Fibroblast of skin of right biceps (primary cell): ENCODE measurements at places on chromosomes 11 and 22.

GRCh38 chr11:116243991-116244390 lies 528.8 kb downstream of the BUD13 start:
- DNase-seq: no peak

GRCh38 chr11:35237860-35238715 lies 99.1 kb downstream of the CD44 start:
- DNase-seq: peak; percentile 42

DNA sequence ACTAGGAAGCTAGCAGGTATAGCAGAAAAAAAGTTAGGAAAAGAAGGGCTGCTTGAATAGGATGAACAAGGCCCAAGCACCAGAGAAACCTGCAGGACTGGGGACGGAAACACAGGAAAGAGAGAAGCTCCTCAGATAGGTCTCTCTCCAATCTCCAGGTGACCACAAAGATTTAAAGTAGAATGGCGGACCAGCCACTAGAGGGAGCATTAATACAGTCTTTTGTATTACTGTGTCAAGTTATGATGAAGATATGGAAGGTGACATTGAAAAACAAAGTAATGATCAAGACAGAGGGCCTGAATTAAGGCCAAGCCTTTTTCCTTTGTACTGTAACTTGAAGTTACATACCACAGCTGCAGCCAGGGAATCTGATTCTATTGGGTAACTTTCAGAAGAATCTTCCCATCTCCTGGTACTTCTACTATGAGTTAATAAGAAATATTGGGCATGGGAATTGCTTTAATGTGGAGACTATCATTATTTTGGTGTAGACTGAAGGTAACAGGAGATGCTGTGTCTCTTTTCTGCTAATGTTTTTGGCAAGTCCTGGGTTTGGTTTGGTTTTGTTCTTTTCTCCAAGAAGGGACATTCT lies 33.8 kb downstream of the OR2AG2 start:
- DNase-seq: peak; percentile 39

DNA sequence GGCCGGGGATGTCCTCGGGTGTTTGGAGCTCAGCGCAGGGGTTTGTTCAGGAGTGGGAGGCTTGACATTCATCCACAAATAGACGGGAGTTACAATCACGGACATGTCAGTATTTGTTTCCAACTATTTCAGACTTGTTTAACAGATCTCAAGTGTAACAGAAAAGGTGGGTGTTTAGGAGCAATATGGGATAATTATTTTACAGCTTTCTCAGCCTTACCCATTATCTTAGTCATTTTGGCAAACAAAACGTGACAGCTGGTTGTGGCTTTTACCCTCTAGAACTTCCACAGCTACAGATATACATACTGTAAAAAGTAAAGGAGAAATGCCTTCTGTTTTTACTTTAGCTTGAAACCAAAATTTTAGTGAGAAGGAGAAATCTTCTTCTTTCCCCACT lies 178.7 kb upstream of the TMEM45B start:
- no peak for DNase-seq

DNA sequence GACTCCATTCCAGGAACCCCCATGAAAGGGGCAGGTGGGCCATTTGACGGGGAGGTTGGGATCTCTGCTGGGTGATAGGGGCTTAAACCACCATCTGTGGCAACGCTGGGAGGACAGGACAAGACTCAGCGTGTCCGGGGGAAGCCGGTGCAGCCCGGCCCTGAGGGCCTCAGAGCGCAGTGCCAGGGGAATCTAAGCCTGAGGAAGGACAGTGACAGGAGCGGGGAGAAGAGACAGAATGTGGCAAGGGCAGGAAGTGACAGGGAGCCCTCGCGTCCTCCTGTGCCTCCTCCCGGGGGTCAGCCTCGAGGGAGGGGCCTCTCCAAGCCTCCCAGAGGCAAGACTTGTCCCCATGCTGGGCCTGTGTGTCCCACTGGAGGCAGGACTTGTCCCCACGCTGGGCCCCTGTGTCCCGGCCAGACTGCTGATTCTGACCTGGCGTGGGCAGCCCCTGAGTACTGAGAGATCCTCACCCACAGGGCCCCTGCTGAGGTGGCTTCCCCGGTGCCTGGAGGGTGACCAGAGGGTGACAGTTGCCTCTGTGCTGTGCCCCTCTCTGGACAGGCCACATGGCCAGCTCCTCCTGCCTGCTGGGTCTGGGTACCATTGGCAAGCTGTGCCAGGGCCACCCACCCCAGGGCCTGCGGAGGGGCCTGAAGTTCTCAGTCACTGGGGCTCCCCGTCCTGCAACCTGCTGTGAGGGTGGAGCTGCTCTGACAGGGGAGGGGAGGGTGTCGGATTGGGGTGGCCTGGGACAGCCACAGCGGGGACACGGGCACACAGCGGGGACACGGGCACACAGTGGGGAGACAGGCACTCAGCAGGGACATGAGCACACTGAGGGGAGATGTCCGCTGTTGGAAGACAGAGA lies 676.2 kb downstream of the BRD1 start:
- no peak for DNase-seq

DNA sequence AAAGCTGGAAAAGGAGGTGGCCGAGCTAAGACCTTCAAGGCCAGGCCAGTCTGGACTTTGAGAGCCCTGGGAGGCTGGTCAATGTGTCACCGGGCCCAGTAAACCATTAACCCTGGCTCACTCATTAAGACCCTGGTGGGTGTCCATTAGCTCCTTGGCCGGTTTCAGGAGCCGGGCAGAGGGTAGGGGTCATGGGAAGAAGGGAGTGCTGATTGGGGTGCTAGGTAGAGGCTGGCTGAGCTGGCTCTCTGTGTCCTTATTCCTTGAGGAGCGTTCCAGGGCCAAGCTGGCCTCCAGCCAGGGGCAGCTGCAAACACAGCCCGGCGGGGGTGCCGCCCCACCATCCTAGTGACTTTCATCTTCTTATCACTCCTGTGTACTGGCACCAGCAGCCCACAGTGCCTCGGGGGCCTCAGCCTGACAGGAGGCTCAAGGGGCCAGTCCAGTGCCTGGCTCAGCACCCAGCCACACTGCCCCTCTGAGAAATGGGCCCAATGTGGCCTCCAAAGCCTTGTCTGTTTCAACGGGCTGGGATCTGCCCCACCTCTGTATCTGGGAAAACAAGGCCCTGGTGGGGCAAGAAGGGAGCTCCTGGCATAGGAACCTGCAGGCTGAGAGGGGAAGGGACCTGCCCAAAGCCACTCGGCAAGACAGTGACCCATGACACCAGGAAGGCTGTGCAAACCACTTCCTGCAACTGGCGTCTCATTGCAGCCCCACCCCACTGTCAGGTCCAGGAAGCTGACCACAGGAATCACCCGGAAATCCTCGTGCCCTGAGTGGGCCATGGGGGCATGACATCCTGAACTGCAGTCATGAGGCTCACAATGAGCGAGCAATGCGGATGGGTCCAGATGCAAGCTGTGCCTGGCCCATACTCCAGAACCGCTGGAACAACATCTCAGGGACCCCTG lies 15.1 kb upstream of the RGL4 start:
- DNase-seq: no peak

GRCh38 chr22:25962711-25963110 lies 206.6 kb upstream of the SEZ6L start:
- DNase-seq: no peak

GRCh38 chr11:132185726-132186592 lies 815.5 kb downstream of the NTM start:
- no peak for DNase-seq

DNA sequence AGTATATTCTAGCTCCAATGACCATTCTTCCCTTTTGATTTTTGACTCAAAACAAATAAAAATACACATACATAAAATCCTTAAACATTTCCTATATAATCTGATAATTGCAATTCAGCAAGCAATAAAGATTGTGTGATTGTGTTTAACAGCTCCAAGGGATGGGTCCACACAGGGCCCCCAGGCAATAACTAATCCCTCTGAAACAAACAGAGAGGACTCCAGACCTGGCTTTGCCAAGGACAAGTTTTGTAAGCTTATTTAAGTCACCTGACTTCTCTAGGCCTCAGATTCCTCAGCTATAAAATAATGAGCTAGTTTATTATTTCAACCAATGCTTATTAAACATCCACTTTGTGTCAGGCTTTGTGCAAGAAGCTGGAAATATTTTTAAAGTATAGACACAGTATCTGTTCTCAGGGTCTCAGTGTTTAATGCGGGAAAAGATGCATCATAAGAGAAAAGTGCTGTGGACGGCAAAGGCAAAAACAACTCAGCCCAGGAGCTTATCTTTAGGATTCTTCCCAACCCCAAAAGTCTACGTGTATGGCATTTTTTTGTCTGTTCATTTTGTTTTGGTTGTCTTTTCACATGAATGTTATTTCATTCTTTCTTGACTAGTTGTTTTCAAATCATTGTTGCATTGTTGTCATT lies 20.1 kb downstream of the FZD4 start:
- no peak for DNase-seq

DNA sequence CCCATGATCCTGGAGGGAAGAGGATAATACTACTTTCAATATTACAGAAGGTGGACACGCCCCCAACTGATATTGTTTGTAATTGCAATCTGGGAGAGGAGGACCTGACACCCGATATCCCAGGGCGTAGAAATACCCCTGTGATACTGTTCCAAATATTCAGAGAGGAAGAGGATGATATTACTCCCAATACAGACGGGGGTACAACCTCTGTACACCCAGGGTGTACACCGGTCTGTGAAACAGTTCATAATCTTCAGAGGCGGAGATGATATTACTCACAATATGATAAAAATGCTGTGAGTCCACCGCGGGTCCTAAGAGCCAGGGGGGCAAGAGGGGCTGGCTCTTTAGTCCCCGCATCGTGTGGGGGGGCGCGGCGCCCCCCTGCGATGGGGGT lies 57.2 kb upstream of the ALDH3B2 start:
- DNase-seq: no peak

DNA sequence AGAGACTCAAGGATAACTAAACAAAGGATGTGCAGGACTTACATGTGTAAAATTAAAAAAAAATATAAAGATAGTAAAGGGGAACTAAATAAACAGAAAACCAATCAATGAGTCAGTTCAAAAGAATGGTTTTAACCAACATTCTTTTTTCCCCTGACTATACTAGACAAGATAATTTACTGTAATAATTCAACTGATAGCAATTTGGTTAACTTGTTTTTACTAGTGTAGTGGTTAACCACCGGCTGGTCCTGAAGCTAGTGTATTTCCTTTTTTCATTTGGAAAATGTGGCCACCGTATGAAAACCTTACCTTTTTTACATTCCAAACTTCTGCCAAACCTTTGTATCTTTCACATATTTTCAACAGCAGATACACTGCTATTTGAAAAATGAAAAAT lies 123.1 kb downstream of the ARHGAP42 start:
- DNase-seq: peak; percentile 82

- no peak for DNase-seq
Measured at GRCh38 chr11:16902182-16902581, 112.0 kb downstream of the PLEKHA7 start.

DNA sequence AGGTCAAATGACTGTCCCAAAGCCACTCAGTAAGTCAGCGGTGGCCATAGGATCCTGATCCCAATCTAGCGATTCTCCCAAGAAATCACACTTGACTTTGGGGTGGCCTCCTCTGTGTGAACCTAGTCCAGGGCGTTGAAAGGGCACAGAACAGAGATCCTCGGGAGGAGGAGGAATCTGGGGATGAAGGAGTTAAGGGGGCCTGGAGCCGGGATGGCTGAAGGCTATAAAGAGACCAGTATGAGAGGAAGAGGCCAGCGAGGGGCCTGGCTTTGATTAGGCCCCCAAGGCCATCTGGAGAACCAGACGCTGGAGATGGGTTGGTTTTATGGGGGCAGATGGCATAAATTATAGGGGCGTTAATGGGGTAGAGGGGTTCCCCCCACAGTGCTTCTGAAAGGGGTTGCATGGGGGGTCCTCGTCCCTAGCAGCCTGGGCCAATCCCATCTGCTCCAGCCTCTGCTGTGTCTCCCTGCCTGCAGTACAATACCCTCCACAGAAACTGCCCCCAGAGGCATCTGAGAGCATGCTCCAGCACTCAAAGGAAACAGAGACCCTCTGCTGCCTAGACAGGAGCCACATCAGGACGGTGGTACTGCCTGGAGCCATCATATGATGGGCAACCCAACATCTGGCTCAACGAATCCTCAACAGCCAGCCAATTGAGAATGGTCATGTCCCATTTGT lies 35.2 kb upstream of the TRIM29 start:
- no peak for DNase-seq

GRCh38 chr11:5922749-5923426 lies 19.2 kb upstream of the OR56A3 start:
- no peak for DNase-seq

DNA sequence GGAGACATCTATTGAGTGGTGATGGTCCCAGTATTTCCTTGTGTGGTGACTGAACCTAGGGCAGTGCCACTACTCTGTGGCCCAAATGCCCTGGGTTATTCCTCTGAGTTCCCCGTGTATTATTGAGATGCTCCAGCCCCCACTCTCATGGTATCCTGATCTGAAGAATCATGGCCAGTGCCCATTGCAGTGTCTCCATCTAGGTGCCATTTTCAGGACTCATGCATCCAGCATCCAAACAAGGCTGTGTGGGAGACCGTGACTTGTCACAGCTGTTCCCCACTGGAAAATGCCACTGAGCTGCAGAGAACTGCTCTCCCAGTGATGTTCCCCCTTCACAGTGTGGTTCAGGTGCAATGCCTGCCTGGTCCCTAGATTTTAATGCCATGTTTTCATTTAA lies 24.7 kb downstream of the GGTLC2 start:
- no peak for DNase-seq

DNA sequence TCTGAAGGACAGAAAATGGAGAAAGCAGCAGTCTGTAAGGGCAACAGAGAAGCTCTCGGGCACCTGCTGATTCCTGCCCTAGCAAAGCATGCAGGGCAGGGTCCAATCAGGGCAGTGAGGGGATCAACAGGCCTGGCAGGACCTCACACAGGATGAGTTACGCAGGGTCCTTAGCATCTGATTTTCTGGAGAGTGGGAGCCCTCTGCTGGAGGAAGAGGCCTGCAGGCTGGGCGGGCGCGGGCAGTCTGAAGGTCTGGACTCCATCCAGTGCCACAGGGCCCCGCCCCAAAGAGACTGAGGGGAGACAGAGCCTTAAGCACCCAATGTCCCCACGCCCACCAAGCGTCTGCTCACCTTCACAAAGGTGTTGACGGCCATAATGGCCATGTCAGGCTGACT lies 28.9 kb downstream of the AP1B1 start:
- DNase-seq: peak; percentile 56

- DNase-seq: no peak
Measured at GRCh38 chr22:46681010-46681409, 57.0 kb downstream of the CERK start.

DNA sequence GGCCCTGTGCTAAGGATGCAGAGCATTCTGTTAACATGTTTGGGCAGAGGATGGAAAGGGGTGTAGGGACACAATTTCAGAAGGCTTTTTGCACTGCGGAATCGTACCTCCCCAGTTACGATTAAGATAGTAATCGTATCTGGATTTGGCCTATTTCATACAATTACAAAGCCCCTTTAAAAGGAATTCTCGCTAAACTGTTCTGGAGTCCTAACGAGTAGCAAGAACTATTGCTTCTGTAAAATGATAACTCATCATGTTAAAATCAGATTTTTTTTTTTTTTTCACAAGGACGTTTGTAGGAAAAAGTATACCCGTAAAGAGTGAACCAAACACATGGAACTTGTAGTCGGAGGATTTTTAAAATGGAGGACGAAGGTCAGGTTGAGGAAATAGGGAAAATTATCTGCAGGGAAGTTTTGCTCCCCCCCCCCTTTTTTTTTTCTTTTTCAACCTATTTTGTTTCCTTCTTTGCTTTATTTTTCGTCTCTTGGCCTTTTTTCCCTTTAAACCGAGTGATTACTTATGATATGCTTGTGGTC lies 934 bp downstream of the HSD17B12 start:
- peak; percentile 12 for DNase-seq

GRCh38 chr11:128548649-128549255 lies 38.6 kb downstream of the ETS1 start:
- DNase-seq: peak; percentile 26
